ENCODE measurements at places on chromosomes 3 and 15. TPM values are rescaled to one million over a fixed set of nuclear protein-coding genes. Genes with fewer than 3 reads are reported as not detected.
A peak's percentile ranks its signal among the peaks of the same experiment; 100 is the strongest.

GRCh38 chr3:111681661-111682426, 86.7 kb upstream of the ZBED2 start:
- no peak for DNase-seq

DNA sequence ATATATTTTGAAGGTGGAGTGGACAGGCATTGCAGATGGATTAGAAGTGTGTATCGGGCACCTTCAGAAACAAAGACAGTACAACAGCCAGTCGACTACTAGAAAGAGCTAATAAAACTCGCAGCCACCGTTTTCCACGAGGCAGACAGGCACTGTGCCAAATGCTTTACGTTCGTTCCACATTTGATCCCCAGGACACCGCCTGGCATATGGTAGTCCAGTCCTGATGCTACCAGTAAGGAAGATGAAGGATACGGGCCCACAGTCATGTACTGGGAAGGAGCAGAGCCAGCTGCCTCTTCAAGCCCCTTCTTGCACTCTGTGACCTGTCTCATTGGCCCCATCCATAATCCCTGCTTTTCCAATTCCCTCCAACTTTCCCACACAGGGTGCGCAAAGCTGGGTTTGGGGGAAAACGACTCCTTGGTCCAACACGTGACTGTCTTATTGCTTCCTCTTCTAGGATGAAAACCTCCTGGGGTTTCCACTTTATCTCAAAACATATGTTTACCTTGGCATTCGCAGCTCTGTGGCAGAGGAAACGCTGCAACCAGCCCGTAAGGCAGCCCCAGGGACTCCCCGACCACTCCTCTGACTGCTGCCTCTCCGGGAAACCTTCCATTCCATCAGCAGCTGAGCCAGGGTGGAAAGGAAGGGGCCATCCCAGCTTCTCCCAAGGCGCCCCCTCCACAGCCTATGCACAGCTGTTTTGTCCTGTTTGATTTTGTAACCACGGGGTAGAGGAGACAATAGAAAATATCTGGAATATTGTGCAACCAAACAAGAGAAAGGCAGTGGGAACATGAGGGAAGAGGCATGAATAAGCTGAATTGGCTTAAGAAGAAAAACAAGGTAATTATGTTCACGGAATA, 107.4 kb downstream of the ADAMTS17 start:
- no peak for DNase-seq

DNA sequence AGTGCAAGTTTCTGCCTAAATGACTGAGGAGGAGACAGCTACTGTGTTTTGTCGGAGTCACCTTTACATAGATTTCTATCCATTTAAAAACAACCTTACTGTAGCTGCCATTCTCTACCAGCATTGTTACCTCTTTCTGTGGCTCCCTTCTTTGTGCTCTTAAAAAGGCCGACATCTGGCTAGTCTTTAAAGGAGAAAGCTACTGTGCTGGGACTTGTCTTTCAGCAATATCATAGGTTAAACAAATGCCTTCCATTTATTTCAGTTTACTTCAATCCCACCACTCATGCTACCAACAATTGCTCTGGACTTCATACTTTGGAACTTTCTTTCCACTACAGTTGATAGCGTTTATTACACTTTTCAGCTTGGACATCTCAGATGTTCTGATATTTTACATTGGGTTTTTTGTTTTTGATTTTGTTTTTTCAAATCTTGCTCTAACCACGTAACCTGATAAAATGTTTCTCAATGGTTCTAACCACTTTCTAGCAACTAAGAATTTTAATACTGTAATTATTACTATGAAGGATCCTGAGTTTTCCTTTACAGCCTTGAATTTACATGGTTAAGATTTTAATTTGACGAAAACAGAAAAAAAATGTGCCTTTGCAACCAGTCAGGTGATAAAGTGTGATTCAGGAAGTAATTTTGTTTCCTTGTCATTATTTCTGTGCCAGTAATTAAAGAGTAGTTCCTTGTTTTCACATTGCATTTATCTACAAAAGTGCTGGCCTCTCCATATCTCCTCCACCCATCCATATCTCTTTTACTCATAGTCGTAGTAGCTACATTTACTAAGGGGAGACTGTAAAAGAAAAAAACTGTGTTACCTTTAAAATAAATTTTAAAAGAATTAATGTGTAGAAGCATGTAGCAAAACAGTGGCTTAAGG, 1.3 kb upstream of the CBLB start:
- no peak for DNase-seq

- no peak for DNase-seq
Observed at GRCh38 chr3:106338582-106339214, 469.9 kb upstream of the CBLB start.

GRCh38 chr15:35562641-35563040, 16.7 kb upstream of the DPH6 start:
- no peak for DNase-seq

GRCh38 chr15:32028921-32029320, 1.4 kb upstream of the CHRNA7 start:
- DNase-seq = no peak

DNA sequence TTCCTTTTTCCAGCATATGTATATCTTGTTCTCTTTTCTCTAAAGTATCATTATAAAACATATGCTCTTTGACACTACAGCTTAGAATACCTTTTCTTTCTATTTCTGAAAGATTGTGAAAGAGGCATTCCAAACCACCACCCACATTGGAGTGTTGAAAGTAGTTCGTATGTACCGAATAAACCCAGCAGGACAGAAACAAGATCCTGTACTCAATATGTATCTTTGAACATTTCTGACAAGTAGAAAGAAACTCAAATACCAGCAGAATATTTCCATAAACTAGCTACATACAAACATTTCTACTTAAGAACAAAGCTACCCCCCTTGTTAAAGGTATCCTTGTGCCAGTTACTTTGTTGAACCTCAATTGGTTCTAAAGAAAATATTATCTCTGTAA, 415.3 kb upstream of the ALCAM start:
- DNase-seq = no peak

GRCh38 chr3:16374047-16374934, 109.3 kb downstream of the OXNAD1 start:
- DNase-seq = peak; percentile 18

DNA sequence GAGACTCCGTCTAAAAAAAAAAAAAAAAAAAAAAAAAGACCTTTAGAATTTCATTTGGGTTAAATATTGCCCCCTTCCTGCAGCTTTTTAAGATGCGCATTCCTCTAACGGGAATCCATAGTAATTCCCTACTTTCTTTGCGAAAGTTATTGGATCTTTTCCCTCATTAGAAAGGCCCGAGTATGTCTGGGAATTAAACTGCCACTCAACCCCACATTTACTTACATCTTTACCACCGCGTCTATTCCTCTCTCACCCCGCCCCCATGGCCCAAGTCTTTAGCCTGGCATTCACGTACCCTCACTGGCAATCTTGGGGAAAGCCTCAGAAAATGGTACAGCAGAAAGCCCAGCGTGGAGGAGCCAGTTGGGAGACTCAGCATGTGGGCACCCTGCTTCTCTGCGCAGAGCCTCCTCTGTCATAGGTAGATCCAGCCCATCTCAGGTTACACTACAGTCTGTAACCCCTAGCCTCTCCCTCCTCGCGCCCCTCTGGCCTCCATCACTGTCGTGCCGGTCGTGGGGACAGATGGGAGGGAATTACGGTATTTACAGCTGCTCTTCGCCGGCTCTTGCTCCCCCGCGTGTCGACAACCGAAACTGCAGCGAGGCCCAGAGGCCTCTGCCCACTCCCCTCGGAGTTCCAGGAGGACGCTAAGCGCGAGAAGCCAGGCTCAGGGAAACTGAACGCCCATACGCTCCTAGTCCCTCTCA, 6.4 kb upstream of the ANKDD1A start:
- peak; percentile 72 for DNase-seq

DNA sequence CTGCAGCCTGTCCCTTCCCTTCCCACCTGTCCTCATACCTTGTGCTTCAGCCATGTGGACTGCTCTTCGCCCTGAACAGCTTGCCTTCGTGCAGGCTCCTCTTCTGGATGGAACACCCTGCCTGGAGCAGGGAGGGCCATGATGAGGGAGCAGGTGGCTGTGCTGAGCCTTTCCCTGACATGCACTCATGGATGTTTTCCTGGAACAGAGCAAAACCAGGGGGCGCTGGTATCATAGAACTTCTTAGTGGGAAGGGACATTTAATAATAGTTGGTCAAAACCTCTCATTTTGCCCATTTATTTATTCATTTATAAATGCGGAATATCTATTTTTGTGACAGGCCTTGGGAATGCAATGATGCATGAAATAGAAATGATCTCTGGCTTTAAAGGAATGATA, 149.3 kb downstream of the CACNA1D start:
- DNase-seq = no peak

- no peak for DNase-seq
Observed at GRCh38 chr3:70185661-70186060, 126.8 kb downstream of the MDFIC2 start.

DNA sequence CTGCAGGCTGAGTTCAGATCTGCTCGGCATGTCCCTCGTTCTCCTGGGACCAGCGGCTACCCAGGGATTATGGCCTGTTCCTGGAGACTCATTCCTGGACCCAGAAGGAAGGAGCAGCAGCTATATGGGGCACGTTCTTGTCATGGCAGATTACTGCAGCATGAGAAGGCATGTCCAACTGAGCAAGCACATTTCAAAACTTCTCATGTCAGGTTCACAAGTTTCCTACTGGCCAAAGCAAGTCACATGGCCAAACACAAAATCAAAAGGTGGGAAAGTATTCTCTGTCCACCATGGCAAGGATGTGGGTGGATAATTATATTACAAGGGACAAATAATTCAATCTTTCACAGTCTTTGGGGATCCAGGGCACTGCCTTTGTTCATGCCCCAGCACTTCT, 71.9 kb upstream of the C15orf39 start:
- no peak for DNase-seq

DNA sequence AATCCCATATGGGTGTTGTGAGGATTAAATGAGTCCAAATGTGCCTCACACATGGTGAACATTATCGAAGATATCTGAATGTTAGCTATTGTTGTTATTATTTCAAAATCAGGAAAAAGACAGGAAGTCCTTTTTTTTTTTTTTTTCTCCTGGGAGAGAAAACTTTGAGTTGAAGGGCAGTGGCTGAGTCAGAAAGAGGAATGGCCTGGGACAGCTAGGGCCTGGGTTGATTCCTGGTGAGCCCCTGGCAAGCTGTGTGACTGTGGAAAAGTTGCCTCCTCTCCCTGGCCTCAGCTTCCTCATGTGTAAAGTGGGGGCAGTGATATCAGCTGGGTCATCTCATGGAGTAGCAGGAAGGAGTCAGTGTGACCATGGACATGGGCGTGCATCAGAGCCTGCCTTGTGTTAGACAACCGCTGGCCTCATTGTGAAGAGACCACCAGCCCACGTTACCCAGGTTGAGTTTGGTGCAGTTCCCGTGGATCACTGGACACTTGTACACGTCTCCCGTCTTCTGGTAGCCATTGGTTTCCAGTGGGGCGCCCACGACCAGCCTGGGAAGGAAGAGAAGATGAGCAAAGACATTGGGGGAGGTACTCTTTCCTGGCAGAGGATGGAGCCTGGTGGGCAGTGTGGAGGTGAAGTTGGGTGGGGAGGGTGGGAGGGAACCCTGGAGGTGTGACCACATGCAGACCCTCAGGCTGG, 63.1 kb downstream of the ITGA11 start:
- no peak for DNase-seq

DNA sequence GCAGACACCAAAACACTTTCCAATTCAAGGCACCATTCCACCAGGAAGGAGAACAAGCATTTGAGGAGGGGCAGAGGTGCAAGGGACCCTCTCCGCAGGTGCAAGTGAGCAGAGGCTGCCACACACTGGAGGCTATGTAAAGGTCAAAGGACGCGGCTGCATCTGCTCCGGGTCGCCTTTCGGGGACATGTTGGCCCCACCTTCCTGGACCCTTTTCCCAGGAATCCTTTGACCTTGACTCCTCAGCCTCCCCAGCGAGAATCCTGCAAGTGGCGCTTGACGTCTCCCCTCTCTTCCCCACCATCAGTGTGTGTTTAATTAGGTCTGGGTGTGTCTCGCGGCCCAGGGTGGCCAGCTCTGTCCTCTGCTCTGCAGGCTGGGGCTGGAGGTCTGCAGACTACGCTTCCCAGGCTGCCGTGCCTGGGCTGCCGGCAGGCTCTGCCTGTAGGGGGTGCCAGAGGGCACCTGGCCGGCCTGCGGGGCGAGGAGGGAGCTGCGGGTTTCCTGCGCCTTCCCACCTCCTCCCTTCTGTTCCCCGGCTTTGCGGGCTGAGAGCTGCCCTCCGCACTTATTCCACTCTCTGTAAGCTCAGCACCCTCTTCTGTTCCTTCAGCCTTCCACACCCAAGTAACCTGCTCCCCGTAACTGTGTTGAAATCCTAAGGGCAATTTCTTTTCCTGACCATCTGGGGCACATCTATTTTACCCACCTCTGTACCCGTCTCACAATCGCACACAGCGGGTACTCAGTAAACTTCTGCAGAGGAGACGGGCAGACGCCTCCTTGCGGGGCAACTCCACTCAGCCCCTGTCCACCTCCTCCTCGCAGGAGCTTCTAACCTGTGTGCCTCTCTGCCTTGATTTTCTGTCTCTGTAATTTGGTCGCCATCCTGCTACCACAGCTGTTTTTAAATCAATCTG, 129.8 kb downstream of the NSMCE3 start:
- no peak for DNase-seq

- no peak for DNase-seq
Observed at GRCh38 chr15:63232943-63233342, 43.5 kb downstream of the RAB8B start.

- no peak for DNase-seq
Observed at GRCh38 chr15:28023933-28024888, 74.9 kb downstream of the OCA2 start.

DNA sequence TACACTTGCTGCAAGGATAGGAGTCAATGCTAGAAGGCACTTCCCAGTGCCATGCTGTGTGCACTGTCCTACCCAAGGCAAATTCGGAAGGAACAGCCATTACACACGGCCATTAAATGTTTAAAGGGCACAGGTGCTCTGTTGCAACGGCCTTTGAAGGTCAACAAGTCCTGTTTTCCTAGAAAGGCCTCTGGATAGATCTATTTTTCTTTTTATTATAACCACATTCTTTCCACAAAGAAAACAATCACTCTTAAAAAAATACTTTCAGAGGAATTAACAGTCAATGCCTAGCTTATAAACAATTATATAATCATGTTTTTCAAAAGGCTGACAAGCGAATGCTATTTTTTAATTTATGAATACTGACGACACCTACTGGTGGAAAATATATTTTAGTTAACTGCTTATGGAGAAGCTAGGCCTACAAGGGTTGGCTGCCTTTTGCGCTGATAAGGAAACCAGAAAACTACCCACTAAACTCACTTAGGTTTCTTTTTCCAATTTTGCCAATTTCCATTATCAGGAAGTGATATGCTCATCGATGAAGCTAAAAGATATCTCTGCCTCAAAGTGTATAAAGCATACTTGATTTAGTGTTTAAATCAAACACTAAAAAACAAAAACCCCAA, 2.4 kb downstream of the ARHGEF3 start:
- DNase-seq = no peak

GRCh38 chr3:52019352-52020080, 23.8 kb upstream of the RPL29 start:
- no peak for DNase-seq

The LRRC34 gene
- total RNA-seq = 8.1 TPM

The ZCWPW2 gene
- 2.8 TPM for total RNA-seq

The CSTA gene
- total RNA-seq = not detected

The PPP2R3A gene
- total RNA-seq = 37.9 TPM

The GMNC gene
- total RNA-seq = 0.62 TPM

The GP9 gene
- total RNA-seq = not detected

The TNFAIP8L3 gene
- total RNA-seq = 1.9 TPM

The CACNA1D gene
- 14.0 TPM for total RNA-seq

The LRRIQ4 gene
- total RNA-seq = 0.31 TPM

All from occipital lobe (tissue), 3 donors.